Neural crest cell (in vitro differentiated cells): ENCODE measurements at places on chromosomes 3 and 15. TPM values are rescaled to one million over a fixed set of nuclear protein-coding genes. Genes with fewer than 3 reads are reported as not detected.

- no peak overlapping the region for H3K27ac ChIP-seq
- H3K4me3 ChIP-seq = no peak overlapping the region
- DNase-seq = no peak
- H3K36me3 ChIP-seq = peaks cover 4% of the 10 kb centered on the region
These were observed 12.8 kb downstream of the LRRC28 start for GRCh38 chr15:99264125-99264524.

- peaks cover 3% of the 10 kb centered on the region for H3K36me3 ChIP-seq
- no peaks in the 10 kb centered on the region for H3K27me3 ChIP-seq
- H3K4me1 ChIP-seq = peaks cover 12% of the 10 kb centered on the region
- DNase-seq = no peak
These were observed 175.6 kb downstream of the GREM1 start for GRCh38 chr15:32893421-32893820.

- no peaks in the 10 kb centered on the region for H3K36me3 ChIP-seq
- H3K27me3 ChIP-seq = no peaks in the 10 kb centered on the region
- no peak overlapping the region for H3K4me3 ChIP-seq
- no peaks in the 10 kb centered on the region for H3K4me1 ChIP-seq
- no peak for DNase-seq
- H3K27ac ChIP-seq = no peak overlapping the region
These were observed 659.1 kb downstream of the SI start for GRCh38 chr3:164419220-164419619.

Gene GOLGA6L7
- total RNA-seq = not detected in 2 replicates

Gene SHF
- 55.0 and 59.0 TPM in 2 replicates for total RNA-seq

DNA sequence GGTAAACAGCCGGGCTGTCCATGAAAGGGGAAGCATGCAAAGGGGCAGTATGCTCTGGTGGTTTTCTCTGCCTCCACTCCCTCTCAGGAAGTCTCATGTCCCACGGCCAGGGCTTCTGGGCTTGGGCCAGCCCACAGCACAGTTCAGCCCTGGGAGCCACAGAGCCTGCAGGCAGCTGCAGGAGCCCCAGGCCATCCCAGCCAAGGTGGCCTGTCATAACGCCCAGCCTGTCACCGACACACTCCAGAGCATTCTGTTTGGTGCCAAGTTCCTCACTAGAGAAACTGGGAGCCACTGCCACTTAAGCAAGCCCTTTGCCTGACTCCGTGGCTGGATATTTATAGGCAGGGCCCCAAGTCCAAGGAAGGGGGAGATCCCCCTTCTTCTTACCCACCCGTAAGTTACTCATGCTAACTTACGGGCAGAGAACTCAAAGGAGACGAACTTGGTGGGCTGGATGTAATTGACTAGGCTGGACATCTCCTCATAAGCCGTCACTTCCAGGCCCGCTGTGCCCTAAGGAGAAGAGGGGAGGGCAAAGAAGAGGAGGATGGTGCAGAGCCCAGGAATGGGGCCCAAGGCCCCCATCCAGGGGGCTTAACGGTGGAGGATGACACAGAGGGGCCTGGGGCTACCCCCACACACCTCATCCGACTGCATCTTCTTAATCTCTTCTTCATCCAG, 11.7 kb downstream of the PLCB2 start:
- H3K27ac ChIP-seq = no peak overlapping the region
- peaks cover 6% of the 10 kb centered on the region for H3K27me3 ChIP-seq
- H3K4me1 ChIP-seq = peaks cover 19% of the 10 kb centered on the region
- peaks cover 10% of the 10 kb centered on the region for H3K36me3 ChIP-seq
- DNase-seq = no peak
- no peak overlapping the region for H3K4me3 ChIP-seq

DNA sequence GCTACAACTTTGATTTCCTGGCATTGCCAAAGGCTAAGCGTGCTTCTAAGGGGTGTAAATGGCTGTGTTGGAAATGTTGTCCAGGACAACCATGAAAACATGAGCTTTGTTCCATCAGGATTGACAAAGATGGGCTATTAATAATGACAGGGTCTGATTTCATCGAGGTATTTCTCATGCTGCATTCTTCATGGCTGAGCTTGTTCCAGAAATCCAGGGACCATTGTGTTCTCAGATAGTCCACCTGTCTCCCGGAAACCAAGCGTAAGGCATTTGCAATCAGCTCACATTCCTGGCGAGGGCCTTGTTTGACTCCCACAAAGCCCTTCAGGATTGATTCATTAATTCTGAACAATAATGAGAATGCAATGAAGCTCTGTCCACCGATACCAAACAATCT, 111.3 kb downstream of the CD47 start:
- H3K27ac ChIP-seq = no peak overlapping the region
- no peak overlapping the region for H3K4me3 ChIP-seq
- no peaks in the 10 kb centered on the region for H3K27me3 ChIP-seq
- no peaks in the 10 kb centered on the region for H3K36me3 ChIP-seq
- DNase-seq = no peak
